Gastroesophageal sphincter (tissue), 4 donors: ENCODE measurements at places on chromosomes 3 and 15. TPM values are rescaled to one million over a fixed set of nuclear protein-coding genes. Genes with fewer than 3 reads are reported as not detected.

SOX14 gene
- not detected for total RNA-seq

GRCh38 chr15:57308170-57308545 is 68.1 kb upstream of the CGNL1 start:
- ATAC-seq, result no peak

GRCh38 chr3:156602424-156602823 is 47.5 kb upstream of the SSR3 start:
- no peak for ATAC-seq

FOXB1 gene
- total RNA-seq, result not detected

GRCh38 chr15:65233696-65234095 is 22.4 kb upstream of the CILP start:
- no peak for ATAC-seq

GRCh38 chr3:139433089-139433488 is 43.2 kb downstream of the RBP2 start:
- ATAC-seq, result no peak

GRCh38 chr15:69628256-69629093 is 175.9 kb downstream of the RPLP1 start:
- ATAC-seq, result no peak

DNA sequence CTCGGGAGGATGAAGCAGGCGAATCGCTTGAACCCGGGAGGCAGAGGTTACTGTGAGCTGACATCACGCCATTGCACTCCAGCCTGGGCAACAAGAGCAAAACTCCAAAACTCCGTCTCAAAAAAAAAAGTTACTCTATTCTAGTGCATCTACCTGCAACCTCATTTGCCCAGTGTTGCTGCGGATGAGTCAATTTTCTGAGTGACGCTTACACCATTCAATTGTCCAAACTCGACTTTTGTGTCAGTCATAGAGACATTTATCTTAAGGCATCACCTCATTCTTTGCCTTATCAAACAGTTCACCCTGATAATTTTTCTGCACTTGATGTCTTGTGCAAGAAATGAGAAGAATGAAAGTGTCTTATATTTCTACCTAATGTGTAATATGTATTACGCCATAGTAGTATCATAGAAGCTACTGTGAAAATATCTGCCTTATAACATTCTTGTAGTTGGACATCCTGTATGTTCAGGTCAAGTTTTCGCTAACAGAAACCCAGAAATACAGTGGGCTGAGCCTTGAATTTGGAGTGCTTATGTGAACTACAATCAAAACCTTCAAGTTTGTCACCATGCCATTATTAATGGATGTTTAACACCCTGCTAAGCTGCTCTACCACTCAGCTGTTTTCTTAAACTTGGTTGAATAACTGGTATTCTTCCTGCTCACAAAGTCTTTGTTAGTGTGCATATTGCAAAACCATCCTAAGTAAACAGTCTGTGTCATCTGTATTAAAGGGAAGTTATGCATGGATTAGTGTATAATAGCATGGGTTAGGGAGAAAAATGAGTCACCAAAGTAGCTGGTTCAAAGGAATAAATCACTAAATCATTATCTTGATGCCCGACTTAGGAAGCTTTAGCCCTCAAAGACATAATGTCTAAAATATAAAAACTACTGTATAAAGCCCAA is 531.0 kb upstream of the NR2F2 start:
- no peak for ATAC-seq

SLC24A5 gene
- total RNA-seq, result not detected

DNA sequence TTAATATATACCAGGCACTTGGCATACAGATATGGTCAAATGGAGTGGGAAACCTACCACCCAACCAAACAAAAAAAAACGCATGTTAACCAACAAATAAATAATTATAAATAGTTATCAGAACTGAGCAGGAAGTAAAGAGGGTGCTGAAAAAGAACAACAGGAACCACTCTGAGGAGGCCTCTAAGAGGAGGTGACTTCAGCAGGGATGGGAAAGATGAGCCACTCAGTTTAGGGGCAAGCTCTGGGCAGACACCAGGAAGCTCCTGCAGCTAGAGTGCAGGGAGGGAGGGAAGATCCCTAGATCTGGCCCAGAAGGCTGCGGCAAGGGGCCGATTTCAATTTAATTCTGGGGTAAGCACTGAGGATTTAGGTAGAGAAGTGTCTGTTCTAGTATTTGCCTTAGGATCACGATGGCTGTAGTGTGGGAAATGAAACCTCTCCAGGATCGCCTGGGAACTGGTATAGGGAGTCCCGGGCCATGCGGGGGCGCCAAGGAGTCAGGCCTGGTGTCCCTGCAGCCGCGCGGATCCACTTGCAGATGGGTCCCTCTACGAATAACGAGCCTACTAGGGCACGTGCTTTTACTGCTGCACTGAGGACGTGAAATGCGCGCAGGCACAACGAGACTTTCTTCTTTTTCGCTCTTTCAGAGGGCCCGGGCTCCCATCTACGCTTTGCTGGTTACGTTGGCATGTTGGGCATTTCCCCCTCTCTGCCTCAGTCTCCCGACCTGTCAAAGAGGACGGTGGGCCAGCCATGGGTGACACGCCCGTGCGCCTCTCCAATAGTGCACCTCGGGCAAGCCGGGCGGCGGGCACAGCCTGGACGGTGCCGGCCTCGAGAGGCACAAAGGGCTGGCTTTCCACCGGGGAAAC is 1.5 kb upstream of the LIMD1 start:
- ATAC-seq, result peak; percentile 87

IL17RB gene
- 0.59 TPM for total RNA-seq

DNA sequence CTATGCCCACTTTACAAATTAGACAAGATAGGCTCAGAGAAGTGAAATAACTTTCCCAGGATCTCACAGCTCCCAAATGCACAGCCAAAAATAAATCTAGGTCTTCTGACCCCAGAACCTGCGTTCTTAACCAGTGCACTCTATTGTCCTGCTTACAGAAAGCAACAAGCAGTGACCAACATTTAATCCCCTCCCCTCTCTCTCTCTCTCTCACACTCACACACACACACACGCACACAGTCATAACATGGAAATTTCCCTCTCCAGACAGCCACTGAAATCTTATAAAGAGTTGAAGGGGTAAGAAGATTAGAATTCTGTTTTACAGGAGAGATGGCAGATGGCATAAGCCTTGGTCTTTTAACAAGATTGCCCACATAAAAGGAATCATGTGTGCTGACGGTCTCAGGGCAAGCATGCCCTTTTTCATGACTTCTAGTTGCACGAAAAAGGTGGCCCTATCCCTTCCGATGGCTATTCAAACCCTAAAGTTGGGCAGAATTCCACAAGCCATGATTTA is 29.4 kb downstream of the EOGT start:
- ATAC-seq, result no peak
